Caki2 (cell line): ENCODE measurements at places on chromosomes 7 and 10. TPM values are rescaled to one million over a fixed set of nuclear protein-coding genes. Genes with fewer than 3 reads are reported as not detected.

GRCh38 chr10:31765541-31765940 lies 163.1 kb downstream of the ARHGAP12 start:
- no peak for DNase-seq

Gene CREM
- 52.2 and 53.2 TPM in 2 replicates for total RNA-seq

- no peak for DNase-seq
Observed at GRCh38 chr7:2405601-2406345, 2.4 kb downstream of the CHST12 start.

DNA sequence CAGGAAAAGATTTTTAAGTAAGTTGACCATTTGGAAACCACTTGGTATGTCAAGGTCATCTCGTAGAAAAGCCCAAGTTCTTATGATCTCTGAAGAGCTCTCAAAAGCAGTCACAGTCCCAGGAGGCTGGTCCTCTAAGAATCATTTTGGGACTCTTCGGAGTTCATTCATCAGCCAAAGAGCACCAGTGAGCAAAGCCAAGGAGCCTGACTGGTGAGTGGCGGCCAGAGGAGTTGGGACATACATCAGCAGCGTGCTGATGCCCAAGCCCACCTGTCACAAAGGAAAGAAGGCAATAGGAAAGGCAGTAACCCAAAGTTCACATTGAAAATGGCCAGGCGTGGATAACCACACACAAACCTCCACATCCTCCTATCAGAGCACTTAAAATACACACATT lies 17.5 kb downstream of the COX15 start:
- no peak for DNase-seq

Gene PBLD
- 0.78 and 1.4 TPM in 2 replicates for total RNA-seq

Gene RPEL1
- not detected in 2 replicates for total RNA-seq

DNA sequence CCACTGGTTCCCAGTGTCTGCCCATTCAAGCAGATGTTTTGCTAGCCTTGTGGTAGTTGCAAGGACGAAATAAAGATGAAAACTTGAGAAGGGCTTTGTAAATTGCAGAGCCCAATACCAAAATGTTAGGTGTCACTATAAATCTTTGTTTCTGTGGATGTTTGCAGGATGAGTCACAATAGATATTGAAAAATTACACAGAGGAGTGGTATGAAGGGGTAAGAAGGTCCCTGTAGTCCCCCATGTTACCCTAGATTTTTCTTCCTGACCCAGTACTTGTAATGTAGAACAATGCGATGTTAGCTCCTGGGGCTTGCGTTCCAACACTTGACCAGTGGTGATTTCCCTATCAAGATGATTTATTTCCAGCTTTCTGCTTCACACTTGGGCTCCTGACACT lies 102.6 kb upstream of the LYZL1 start:
- DNase-seq: no peak

Gene PDK4
- total RNA-seq: 0.41 and 1.9 TPM in 2 replicates

DNA sequence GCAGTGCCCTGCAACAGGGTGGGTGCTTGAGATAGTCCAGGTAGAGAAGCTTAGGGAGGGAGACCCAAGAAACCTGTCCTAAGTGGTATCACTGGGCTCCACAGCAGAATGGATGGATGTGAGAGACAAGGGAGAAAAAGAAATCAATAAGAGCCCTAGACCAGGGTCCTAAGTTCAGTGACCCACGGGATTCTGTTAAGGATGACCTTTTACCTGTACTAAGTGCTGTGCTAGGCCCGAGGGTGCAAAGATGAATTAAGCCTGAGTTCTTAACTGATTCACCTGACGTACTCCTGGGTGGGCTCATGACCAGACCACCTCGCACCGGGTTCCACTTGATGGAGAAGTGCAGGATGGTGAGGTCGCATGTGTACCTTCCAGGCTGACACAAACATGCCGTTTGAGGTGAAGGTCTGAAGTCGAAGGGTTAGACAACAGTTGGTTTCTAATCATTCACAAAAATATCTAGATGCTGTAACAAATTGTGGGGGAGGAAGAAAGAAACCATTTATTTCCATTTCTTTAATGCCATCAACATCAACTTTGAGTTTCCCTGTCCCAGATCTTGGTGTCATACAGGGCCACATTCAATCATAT lies 166.5 kb downstream of the HERPUD2 start:
- no peak for DNase-seq

GRCh38 chr10:91711885-91712680 lies 79.2 kb upstream of the PPP1R3C start:
- DNase-seq: no peak
